ENCODE measurements at places on chromosomes 7 and 10.

- no peak for DNase-seq
These were observed 254.1 kb downstream of the KIAA1217 start for GRCh38 chr10:24462889-24463552.

DNA sequence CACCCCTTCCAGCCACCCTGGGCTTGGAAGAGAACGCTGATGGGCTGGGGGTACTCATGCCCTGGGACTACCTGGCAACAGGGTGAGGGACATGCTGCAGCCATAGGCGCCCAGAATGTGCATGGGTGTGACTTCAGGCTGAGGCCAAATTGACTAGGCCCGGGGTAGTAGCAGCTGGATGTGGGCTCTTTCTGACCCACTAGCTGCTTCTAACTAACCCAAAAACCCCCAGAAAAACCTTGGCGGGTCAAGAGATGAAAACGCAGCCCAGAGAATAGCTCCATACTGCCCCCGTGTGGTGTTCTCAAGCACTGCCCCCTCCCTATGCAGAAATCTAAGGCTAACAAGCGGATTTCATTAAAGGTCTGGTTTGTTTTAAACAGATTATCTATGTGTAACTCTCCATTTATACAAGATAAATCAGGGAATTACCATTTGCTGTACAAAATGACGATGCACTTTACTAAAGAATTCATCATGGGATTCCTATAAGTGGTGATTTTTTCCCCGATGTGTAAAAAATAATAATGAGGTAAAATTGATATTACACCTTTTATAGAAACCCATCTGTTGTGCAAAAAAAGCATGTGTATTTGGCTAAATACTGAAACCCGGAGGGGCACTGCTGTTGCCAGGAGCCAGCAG, 4.2 kb downstream of the SMARCD3 start:
- DNase-seq: peak; percentile 68

DNA sequence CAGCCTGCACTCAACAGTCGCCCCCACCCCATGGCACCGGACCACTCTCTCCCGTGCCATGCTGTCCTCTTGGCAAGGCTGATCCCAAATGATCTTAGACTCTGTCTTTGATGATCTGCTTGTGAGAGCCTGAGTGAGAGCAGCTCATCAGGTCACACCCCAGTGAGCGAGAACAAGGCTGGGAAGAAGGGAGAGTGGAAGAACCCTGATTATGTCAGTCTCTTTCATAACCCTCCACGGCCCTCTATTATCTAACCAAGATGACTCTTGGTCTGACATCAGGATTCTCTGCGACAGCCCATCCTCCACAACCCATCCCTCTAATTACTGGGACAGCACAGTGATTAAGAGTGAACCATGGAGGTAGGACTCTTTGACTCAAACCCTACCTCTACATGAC, 53.1 kb upstream of the C7orf33 start:
- no peak for DNase-seq

DNA sequence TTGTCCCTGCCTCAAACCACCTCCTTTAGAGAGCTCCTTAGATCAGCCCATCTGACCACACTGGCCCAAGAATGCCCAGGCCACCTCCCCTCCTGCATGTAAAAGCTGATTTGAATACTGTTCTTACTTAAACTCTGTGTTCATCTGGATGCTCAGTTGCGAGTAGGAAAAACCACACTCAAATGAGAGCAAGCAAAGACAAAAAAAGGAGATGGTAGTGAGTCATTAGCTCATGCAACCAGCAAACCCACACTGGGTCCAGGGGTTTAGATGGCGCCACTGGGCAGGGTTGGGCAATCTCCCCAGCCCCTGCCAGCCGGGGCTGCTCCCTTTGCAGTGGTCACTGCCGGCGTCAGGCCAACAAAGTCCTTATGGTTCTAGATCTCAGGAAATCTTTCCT, 32.7 kb downstream of the TSPAN15 start:
- no peak for DNase-seq

- peak; percentile 18 for DNase-seq
These were observed 153.3 kb downstream of the POU6F2 start for GRCh38 chr7:39130857-39131526.

- no peak for DNase-seq
These were observed 13.1 kb upstream of the MNX1 start for GRCh38 chr7:157023589-157023905.

DNA sequence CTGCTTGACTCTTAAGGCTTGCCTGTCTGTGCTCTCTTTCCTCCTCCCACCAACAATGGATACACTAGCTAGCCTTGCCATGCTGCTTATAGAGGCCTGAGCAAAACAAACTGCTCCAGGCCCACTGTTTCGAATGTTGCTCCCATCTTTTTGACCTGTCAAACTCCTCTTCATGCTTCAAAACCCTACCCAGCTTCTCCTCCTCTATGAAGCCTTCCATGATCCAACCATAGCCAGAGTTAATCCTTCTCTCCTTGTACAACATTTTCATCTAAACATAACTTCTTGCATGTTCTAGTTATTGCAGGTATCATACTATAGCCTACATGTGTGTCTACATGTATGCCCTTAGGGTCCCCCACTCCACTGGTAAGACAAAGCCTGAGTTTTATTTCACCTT, 426.7 kb upstream of the MGMT start:
- DNase-seq: no peak

GRCh38 chr10:52871191-52871843, 98.7 kb upstream of the MBL2 start:
- DNase-seq: no peak

- peak; percentile 59 for DNase-seq
These were observed 19.9 kb upstream of the ZMIZ1 start for GRCh38 chr10:79048639-79049550.

DNA sequence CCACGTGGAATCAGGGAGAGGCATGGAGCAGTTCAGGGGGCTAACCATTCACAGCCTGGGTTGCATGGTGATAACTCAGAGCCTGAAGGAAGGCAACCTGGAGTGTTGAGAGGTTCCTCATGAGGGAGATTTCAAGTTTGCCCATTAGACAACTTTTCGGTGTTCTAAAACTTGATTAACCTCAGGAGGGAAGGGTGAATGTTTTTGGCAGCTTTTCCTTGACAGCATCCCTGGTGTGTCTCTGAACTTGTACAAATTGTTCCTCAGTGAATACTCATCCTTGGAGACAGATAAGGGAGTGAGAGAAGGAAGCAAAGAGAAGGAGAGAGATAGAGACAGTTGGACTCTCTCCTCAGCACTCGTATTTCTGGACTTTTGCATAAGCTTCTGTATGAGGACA, at the start of gene OR9A4:
OR9A4 (plus strand) TSS at position 301 of the 400 bp plus-strand sequence. CDS start 2,477 bp downstream, outside the sequence.
- no peak for DNase-seq

GRCh38 chr10:71314028-71314693, 4.9 kb upstream of the SLC29A3 start:
- peak; percentile 60 for DNase-seq

- no peak for DNase-seq
These were observed 75.2 kb downstream of the INSIG1 start for GRCh38 chr7:155372782-155373358.

Measured in pancreas (tissue), 10 donors.